Myocyte (in vitro differentiated cells): ENCODE measurements at places on chromosomes 4 and X. TPM values are rescaled to one million over a fixed set of nuclear protein-coding genes. Genes with fewer than 3 reads are reported as not detected.

GRCh38 chrX:2502668-2503519, 2.1 kb upstream of the DHRSX start:
- DNase-seq, result no peak

GRCh38 chr4:107900508-107900907, 30.8 kb upstream of the CYP2U1 start:
- no peak for DNase-seq

DNA sequence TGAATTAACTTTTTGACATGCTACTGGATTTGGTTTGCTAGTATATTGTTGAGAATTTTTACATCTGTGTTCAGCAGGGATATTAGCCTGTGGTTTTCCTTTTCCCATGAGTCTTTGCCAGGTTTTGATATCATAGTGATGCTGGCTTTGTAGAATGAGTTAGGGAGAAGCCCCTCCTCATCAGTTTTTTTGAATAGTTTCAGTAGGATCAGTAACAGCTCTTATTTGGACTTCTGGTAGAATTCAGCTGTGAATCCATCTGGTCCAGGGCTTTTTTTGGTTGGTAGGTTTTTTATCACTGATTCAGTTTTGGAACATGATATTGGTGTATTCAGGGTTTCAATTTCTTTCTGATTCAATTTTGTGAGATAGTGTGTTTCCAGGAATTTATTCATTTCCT, 790.4 kb upstream of the GRID2 start:
- no peak for DNase-seq

DNA sequence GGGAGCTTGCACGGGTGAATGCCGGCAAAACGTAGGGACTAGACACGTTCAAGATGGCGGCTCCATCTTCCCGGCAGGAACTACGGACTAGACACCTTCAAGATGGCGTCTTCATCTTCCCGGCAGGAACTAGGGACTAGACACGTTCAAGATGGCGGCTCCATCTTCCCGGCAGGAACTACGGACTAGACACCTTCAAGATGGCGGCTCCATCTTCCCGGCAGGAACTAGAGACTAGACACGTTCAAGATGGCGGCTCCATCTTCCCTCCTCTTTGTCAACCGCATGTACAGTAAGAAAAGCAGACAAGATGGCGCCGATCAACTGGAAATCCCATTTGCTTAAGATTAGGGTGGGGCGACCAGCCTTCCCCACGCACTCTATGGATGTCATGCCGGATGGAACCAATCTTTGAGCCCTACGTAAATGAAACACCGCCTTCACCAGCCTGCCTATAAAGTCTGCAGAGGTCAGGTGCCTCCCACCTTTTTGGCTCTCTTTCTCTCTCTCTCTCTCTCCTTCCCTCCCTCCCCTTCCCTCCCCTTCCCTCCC, 222.4 kb downstream of the CRLF2 start:
- DNase-seq, result no peak

DNA sequence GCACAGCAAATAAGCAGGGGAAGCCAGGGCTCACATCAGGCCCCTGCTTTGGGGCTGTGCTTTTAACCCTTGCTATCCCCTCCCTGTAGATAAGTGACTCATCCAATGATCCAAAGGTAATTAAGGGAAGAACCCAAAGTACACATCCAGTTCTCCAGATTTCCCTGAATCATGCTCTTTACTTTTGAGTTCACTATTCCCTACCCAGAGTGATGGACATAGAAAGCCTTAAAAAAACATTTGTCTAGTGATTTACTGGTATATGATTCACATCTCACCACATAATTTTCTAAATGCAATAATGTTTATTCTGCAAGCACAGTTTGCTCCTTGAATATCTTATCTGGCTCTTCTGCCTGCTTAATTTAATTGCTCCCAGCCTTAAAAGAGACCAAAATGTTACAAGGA, 136.2 kb downstream of the PPP3CA start:
- no peak for DNase-seq

GRCh38 chrX:133745349-133745748, 240.0 kb downstream of the GPC3 start:
- DNase-seq, result no peak

- peak; percentile 64 for DNase-seq
Observed at GRCh38 chrX:24242649-24243175, 71.2 kb downstream of the SUPT20HL2 start.

GRCh38 chrX:72079607-72080006, 52.1 kb downstream of the RTL5 start:
- DNase-seq, result no peak

- DNase-seq, result peak; percentile 58
Observed at GRCh38 chrX:86002076-86002896, 45.1 kb downstream of the CHM start.

- DNase-seq, result no peak
Observed at GRCh38 chrX:22196149-22196548, 76.6 kb upstream of the CBLL2 start.

DNA sequence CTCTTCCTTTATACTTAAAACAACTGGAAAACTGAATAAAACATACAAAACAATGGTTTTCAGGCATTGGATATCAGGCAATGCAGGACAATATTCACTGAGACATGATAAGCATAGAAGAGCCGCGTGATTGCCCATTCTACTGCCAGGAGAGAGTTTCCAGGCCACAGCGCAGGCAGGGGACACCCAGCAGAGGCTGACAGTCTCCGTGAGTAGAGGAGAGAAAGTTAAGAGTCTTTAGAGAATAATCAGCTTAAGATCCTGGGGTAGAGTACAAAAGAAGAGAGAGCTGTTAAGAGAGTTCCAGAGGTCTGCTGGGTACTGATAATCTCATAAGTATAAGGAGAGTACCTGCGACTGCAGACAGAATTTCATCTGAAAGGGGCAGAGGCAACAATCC, 18.4 kb upstream of the FRAS1 start:
- DNase-seq, result no peak

DNA sequence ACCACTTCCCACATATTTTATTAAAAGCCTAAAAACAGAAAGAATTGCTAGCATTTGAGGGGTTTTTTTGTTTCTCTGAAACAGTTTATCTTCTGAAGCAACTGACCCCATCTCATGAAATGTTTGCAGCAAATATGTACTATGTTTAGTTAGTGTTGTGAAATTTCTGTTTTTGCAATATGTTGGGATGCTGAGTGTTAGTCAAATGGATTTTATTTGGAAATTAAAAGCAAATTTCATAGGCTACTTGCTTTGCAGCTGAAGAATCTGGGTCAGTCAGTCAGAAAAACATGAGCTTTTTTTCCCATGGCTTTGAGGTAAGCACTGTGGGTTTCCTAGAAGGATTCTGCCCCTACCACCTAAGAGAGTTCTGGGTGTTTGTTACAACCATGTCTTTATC, 184.9 kb upstream of the DKK2 start:
- DNase-seq, result no peak

DNA sequence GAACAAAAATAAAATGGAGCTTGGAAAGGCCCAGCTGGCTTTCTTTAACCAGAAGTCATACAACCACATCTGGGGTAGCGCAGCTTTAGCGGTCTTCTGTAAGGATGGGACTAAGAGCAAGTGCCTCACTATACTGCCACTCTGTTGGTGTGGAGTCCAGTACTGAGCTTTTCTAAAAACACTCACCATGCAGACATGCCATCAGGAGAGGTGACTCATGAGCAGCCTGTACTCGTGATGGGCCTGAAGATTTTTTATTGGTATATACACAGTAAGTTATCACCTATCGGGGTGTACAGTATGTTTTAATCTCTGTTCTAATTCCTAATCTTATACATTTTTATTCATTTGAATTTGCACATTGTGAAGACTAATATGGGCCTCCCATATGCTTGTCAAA, 9.6 kb downstream of the PPP3CA start:
- no peak for DNase-seq

DNA sequence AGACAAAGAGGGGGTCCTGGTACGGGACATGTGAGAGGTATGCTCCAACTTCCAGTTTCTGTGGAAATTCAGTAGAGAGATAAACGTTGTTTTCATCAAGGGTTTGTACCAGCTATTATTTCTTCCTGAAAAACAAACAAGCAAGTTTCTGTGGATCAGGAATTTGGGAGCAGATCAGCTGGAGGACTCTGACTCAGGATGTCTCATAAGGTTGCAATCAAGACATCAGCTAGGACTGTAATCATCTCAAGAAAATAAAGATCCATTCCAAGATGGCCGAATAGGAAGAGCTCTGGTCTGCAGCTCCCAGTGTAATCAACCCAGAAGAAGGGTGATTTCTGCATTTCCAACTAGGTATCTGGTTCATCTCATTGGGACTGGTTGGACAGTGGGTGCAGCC, 23.5 kb upstream of the NFKB1 start:
- DNase-seq, result no peak

GRCh38 chr4:157014621-157015591, 43.3 kb upstream of the PDGFC start:
- DNase-seq, result peak; percentile 82

DNA sequence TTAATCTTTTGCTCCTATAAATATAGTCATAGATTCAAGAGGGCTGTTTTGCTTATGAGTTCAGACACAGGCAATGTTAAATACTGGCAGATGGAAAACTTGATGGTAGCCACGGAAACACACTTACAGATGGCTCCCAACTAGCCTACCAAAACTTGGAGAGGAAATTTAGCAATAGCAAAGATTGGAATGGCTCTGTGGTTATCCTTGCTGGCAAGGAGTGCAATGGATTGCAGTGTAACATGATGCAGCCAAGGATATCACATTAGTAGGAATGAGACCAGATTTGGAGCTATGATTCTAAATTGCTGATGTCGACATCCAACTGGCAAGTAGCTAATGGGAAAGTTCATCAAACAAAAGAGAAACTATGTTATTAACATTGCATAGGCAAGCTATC, 791.0 kb upstream of the DIAPH2 start:
- DNase-seq, result no peak

DNA sequence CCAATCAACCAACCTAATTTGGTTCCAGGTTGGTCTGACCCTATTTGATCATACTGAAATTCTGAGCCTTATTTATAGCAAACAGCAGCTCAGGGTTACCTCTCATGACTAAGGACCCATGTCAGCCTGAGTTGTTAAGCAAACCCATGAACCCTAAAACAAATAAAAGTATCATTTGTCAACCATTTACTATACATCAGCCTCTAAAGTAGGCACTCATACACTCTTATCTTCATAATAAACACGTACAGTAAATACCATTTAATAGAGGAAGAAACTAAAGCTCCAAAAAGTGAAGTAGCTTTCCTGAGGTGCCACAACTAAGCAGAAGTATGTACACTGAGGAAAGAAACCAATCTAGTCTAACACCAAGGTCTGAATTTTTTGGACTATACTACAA, 25.2 kb downstream of the MANBA start:
- DNase-seq, result no peak

- peak; percentile 53 for DNase-seq
Observed at GRCh38 chrX:107659768-107660167, 31.5 kb downstream of the PRPS1 start.

DNA sequence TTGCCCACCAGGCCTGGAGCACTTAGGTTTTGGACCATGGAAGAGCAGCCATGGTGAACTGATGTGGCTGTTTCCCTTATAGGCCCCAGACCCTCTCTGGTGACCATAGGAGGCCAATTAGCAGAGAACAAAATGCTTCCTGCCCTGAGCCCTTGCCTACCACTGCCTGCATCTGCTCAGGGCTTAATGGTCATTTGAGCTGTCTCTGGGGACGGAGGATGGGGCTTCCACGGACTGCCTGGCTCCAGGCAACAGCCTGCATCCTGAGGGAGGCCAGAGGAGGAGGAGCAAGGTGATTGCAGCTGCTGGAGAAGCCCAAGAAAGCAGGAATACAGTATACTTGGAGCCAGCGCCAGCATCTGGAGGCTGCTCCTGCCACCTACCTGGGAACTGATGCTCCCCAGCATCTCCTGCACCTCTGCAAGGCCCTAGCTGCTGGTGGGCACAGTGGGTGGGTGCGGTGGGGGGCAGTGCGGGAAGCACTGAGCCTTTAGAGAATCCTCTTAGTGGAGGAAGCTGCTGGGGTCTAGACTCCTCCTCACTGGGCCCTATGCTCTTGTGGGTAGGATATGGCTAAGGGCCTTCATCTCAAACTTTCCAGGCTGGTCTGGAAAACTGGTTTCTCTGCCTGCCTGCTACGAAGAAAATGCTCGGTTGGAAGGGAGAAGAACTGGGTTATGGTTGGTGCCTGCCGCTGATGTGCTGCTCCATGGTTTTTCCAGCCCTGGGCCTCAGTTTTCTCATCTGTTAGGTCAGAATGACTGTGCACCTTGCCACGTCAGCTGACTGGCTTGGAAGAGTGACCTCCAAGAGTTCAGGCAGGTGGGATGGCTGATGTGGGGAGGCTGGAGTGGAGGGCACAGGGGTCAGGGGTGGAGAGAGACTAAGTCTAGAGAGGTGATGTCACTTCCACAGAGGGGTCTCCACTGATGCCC, 158.8 kb upstream of the PJA1 start:
- DNase-seq, result peak; percentile 3

- no peak for DNase-seq
Observed at GRCh38 chr4:31239886-31240285, 519.7 kb downstream of the PCDH7 start.

DNA sequence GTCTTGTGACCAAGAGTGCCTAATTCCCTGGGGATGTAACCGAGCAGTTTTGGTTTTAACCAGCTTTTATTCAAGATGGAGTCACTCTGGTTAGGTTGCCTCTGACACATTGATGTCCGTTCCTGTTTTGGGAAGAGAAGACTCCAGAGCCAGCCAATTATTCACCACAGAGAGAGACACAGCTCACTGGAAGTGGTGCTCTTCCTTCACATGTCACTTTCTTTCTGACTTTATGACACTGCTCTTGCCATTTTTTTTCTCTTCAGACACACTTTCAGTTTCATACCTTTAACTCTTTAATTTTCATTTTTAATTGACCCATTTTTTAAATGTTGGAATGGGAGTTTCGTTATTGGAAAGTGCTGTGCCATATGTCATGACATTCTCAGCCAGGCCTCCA, 418.4 kb upstream of the FSTL5 start:
- no peak for DNase-seq

DNA sequence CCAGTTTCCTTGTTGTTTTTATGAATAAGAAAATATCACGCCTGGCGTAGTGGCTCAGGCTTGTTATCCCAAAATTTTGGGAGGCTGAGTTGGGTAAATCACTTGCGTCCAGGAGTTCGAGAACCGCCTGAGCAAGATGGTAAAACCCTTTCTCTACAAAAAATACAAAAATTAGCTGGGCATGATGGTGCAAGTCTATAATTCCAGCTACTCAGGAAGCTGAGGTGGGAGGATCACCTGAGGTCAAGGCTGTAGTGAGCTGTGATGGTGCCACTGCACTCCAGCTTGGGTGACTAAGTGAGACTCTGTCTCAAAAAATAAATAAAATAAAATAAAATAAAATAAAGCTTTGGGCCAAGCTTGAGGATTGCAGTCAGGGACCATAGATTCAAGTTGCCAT, 827.2 kb downstream of the FSTL5 start:
- DNase-seq, result no peak

Gene P2RY4
- not detected in 2 replicates for total RNA-seq

Gene GABRE
- total RNA-seq, result 0.78 and 0.94 TPM in 2 replicates

Gene SLC35A2
- 18.2 and 24.4 TPM in 2 replicates for total RNA-seq

Gene GPM6B
- 102 and 159 TPM in 2 replicates for total RNA-seq

Gene USP51
- 0.64 and 0.83 TPM in 2 replicates for total RNA-seq

Gene SOWAHB
- 0.05 TPM in 1 of 2 replicates, not detected in the other for total RNA-seq

Gene PHOX2B
- total RNA-seq, result not detected in 2 replicates
